ENCODE measurements at places on chromosomes 11 and 22.

DNA sequence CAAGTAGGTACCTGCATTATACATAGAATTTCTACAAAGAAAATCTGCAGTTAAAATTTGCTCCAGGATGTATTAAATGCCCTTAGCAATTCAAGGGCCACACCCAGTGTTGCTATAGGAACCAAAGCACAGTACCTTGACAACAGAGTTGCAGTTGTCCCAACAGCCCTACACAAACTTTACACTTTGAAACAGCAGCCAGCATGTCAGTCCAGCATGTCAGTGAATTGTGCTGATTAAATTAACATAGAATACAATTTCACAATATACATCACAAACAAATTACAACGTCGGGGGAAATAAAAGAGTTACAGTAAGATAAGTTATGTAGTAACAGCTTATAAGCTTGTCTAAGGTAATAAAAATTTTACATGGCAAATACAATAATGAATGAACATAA lies 389.2 kb downstream of the SOX6 start:
- no peak for DNase-seq

DNA sequence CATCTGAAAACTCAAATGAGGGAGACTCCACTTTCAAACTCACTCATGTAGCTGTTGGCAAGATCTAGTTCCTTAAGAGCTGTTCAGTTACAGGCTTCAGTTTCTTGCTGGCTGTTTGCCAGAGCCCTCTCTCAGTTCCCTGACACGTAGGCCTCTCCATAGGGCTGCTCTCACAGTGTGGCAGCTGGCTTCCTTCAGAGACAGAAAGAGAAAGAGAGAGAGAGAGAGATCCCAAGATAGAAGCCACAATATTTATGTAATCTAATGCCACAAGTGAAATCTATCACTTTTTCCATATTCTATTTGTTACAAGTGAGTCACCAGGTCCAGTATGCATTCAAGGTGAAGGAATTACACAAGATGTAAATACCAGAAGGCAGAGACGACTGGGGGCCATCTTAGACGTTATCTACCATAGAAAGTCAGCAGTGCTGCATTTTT lies 168.8 kb downstream of the RCN1 start:
- no peak for DNase-seq

DNA sequence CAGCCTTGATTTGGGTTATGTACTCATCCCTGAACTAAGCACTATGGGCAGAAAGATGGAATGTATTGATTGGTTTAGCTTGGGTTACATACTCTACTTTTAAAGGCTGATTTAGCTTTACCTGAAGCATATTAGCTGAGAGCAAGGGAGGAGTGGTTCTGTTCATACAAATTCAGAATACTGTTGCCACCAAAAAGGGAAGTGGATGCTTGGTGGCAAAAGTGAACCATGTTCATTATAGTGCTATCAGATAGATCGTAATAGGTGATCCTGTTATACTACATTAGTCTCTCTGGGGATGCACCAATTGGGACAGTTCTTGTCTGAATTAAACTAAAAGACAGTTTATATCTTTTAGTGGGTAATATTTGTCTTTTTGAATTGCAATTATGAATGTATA lies 44.5 kb upstream of the RRM1 start:
- DNase-seq, result no peak

DNA sequence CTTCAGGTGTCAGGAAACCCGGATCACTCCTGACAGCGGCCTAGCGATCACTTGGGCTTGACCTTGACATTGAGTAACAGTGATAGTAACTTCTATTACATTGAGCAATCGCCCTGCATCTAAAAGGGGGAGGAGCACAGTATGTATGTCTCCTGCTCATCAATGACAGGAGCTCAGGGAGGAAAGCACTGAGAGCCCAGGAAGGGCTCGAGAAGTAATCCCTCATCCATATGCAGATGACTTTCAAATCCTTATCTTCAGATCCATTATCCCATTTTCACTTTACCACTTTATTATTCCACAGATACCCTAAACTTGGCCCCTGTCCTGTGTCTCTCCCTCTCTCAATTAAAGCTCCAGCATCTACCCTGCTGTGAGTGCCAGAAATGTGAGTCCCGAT lies 47.8 kb downstream of the ABTB2 start:
- DNase-seq, result no peak

- DNase-seq, result no peak
Observed at GRCh38 chr11:117110294-117110950, 12.2 kb upstream of the SIK3 start.

DNA sequence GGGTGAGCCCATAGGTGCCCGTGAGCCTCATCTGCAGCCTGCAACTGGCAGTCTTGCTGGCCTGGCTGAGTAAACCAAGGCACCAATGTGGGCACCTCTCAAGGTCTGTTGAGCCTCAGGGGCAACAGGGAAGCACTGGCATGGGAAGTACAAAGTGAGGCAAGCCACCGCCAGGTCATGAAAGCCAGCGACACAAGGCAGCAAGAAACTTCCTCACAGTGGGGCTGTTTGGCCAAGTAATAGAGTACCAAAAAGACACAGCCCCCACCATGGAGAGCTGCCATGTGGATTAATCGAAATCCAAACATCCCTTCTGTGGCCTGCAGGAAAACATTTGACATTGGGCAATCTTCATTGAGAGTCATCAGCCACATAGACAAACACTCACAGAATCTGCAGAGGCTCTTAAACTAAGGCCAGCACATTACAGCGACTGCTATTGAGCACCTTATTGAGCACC lies 43.6 kb upstream of the FIBIN start:
- DNase-seq, result no peak

DNA sequence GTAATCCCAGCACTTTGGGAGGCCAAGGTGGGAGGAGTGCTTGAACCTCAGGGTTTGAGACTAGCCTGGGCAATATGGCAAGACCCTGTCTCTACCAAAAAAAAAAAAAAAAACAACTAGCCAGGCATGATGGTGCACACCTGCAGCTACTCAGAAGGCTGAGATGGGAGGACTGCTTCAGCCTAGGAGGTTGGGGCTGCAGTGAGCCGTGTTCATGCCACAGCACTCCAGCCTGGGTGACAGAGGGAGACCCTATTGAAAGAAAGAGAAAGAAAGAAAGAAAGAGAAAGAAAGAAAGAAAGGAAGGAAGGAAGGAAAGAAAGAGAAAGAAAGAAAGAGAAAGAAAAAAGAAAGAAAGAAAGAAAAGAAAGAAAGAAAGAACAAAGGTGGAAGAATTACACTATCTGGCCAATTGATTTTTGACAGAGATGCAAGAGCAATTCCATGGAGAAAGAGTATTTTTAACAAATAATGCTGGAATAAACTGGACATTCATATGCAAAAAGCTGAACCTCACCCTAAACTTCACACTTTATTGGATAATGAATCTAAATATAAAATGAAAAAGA lies 33.9 kb upstream of the SLC25A1 start:
- DNase-seq, result no peak

DNA sequence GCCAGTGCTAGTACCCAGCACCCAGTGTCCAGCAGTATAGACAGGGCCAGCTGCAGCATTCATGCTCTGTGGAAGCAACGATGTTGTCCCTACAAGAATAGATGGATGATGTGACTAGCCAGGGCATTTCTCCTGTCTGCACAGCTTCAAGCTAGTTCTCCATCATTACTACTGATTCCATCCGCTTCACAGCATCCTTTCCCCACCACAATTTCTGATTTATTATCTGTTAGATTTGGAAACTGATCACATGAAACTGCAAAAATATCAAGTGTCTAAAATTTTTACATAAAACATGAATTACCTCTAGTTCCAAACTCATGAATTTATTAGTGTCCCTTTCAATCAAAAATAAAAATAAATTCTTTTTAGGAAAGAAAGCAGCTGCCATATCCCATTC lies 138.9 kb upstream of the POU2AF2 start:
- no peak for DNase-seq

DNA sequence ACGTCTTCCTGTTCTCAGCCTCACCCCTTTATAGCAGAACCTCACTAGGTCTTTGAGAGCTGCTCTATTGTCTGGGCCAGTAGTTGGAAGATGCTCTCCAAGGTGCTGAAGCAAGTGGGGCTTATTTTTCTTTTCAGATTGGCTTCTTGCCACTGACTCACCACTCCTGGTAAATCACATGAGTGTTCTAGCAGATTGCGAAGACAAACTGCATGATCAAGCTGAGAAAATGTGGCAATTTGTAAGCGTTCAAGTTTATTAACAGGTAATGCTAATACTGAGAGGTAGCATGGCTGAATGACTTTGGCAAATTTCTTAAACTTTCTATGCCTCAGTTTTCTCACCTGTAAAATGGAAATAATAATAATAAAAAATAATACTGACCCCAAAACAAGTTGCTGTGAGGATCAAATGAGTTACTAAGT lies 59.2 kb downstream of the CACNG2 start:
- DNase-seq, result no peak

GRCh38 chr22:28883917-28884746 lies 760 bp downstream of the ZNRF3 start:
- DNase-seq, result peak; percentile 16

- no peak for DNase-seq
Observed at GRCh38 chr11:115060840-115061239, 382.5 kb downstream of the NXPE2 start.

DNA sequence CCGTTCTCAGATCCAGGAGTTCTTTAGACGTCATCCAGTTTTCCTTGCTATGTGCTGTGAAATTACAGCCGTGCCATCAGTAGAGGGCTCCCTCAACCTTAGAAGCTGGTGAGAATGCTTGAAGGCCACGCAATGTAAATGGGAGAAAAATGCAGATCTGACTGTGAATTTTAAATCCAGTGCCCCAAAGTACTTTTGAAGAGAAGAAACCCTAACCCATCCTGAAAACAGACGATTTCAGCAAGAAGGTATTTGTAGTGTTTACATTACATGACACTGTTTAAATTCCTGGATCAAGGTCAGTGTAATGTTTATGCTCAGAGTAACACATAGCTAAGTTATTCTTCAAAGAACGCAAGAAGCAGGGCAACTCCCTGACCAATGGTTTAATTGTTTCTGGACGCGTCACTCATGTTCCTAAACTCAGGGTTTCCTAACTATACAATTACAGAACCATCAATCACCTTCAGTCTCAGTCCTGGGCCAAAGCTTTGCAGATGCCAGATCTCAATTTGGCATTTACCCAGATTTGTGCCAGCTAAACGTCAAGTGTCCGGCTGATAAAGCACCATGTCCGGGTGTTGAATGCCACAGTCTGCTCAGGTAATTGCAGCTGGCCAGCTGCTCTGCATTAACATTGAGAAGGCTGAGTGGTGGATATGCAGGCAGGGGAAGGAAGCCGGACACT lies 38.2 kb downstream of the ADAMTS8 start:
- DNase-seq, result no peak

- no peak for DNase-seq
Observed at GRCh38 chr11:112156956-112157766, 6.7 kb downstream of the IL18 start.

DNA sequence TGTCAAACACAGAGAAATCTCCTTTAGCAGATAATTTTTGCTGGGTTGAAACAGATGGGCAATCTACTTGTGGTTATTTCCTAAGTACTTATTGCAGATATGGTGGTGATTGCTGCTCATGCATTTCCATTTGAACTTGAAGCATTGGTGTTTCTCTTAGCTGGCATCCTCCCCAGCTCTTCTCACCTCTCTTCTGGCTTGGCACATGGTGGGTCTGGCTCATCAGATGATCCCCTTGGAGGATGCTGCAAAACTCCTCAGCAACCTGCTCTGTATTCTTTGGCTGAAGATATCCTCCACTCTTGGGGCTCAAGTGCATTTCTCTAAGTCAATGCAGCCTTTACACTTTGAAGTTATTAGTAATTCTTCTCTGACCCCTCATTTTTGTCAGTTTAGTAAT lies 87.3 kb upstream of the MYO18B start:
- DNase-seq, result no peak

- peak; percentile 45 for DNase-seq
Observed at GRCh38 chr22:50252082-50253045, 1.3 kb upstream of the HDAC10 start.

GRCh38 chr11:64566042-64566914 lies 24.7 kb upstream of the SLC22A12 start:
- DNase-seq, result no peak

DNA sequence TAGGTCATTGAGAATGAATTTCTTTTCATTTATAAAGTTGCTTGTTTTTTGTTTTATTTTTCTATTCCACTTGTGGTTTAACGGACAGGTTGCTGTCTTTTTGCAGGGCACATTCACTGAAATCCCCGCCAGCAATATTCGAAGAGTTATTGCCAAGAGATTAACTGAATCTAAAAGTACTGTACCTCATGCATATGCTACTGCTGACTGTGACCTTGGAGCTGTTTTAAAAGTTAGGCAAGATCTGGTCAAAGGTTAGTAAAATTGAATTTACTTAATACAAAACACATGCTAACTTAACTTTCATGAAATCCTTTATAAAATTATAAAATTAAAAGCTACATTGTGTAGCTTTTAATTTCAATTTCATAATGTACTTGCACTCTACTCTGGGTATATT lies 53.6 kb downstream of the PDHX start:
- DNase-seq, result no peak

DNA sequence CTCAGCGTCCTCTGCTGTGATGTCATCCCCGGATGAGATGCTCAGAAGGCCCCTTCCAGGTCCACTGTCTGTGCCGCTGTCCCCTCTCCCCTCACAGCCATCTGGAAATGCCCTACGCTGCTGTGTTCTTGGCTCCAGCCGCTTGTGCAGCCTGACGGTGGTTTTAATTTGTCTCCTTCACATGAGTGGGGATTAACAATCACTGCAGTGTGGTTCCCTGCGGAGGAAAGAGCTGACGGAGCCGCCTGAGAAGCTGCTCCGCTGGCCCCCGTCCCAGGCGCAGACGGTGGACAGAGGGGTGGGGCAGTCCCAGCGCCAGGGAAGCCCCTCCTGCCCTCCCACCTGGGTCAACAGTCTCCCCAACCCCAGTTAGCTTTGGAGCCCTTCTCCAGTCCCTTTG lies 67.5 kb upstream of the PHF21B start:
- DNase-seq, result no peak

DNA sequence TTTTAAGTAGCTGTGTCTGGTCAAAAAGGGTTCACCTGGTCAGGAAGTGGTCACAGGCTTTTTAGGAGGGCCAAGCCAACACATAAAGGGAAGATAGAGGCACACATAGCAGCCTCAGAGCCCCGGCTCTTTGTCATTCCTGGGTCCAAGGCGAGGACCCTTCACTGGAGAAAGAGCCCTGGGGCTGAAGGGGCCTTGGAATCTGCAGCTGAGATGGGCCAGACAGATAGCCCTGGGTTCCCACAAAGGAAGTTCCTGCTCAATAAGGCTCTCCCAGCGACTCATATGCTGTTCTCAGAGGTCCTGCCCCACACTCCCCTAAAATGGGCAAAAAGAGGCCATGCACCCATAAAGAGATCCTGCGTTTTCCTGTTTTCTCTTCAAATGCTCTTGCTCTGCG lies 77.7 kb downstream of the LINC01488 start:
- DNase-seq, result no peak

GRCh38 chr11:129613071-129613470 lies 202.6 kb upstream of the TMEM45B start:
- DNase-seq, result no peak

- DNase-seq, result no peak
Observed at GRCh38 chr22:50569041-50569459, 6.3 kb upstream of the SYCE3 start.

GRCh38 chr11:93089474-93090102 lies 108.2 kb downstream of the SLC36A4 start:
- no peak for DNase-seq

All from stimulated activated CD8-positive, alpha-beta memory T cell treated with anti-CD3 and anti-CD28 coated beads, Interleukin-15, amount 100 ng/mL, for 4 hours (primary cell).